CD4-positive, alpha-beta T cell treated with Interleukin-4 for 1 hour (primary cell): ENCODE measurements at places on chromosomes 4 and X.

DNA sequence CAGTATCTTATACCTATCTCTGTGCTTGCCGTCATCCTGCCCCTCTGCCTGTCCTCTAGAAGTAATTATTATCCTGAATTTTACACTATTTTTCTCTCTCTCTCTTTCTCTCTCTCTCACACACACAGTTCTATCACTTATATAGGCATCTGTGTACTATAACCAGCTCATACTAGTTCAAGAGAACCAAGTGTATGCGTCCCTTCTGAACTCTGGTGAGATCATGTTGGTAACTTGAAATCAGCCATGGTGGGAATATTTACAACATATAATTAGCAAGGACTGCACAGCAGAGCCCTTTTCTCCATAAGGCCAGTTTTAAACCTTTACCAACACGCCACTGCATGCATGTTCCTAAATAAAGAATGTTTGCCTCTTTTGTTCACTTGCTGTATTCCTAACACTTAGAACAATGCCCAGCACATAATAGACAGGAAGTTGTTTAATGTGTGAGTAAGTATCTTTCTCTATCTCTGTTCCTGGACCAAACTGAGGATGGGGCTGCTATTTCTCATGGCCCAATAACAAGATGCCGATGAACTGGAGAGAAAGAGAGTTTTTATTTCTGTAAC, 51.1 kb upstream of the IL21 start:
- DNase-seq, result no peak

DNA sequence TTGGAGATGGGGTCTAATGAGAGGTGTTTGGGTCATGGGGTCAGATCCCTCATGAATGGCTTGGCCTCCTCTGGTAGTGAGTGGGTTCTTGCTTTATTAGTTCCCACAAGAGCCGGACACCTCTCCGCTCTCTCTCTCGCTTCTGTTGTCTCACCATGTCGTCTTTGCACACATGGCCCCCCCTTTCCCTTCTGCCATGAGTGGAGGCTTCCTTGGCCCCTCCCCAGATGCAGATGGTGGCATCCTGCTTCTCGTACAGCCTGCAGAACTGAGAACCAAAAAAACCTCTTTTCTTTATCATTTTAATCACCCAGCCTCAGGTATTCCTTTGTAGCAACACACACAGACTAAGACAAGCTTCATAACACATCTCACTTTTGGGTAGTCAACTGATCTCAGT, 49.6 kb upstream of the SPRY1 start:
- DNase-seq, result no peak

DNA sequence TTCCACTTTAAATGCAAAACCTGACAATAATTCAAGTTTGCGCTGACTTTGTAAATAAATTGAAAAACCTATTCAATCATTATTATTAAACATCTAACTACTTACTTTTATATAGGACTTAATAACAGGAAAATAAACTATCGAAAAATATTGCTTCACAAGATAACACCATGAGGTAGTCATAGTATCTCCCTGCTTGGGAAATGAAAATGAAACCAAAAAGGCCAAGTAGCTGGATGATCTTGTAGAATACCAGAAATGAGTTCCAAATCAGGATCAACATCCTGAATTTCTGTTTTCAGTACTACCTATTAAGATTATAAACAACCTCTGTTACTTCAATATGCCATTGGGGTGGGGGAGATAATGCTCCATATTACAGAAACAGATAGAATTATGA, 58.9 kb downstream of the CHIC2 start:
- DNase-seq, result no peak

- no peak for DNase-seq
These were observed 143.9 kb downstream of the PJA1 start for GRCh38 chrX:69021141-69021960.

DNA sequence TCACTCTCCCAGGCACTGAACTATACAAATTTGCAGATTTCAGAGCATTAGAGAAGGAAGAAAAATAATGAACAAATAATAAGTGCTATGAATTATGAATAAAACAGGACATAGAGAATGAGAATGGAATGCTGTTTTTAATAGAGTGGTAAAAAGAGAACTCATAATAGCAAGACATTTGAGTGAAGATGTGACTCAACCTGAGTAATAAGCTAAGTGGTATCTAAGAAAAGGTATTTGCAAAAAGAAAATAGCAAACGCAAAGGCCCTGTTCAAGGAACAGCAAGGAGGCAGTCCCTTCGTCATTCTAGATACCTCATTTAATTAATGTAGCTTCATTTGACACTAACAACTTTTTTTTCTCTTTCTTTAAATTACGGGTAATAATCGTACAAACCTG, 1910.0 kb upstream of the TENM3 start:
- no peak for DNase-seq

DNA sequence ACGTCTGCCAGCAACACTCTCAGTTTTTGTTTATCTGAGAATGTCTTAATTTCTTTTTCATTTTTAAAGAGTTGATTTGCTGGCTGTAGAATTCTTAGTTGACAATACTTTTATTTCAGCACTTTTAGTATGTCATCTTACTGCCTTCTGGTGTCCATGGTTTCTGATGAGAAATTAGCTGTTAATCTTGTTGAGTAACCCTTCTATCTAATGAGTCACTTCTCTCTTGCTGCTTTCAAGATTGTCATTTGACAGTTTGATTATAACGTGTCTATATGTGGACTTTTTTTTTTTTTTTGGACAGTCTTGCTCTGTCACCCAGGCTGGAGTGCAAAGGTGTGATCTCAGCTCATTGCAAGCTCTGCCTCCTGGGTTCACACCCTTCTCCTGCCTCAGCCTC, 24.0 kb upstream of the TMEM255A start:
- no peak for DNase-seq

GRCh38 chrX:99722094-99722493, 688.0 kb downstream of the PCDH19 start:
- no peak for DNase-seq

GRCh38 chr4:6749340-6750171, 33.0 kb upstream of the KIAA0232 start:
- no peak for DNase-seq

DNA sequence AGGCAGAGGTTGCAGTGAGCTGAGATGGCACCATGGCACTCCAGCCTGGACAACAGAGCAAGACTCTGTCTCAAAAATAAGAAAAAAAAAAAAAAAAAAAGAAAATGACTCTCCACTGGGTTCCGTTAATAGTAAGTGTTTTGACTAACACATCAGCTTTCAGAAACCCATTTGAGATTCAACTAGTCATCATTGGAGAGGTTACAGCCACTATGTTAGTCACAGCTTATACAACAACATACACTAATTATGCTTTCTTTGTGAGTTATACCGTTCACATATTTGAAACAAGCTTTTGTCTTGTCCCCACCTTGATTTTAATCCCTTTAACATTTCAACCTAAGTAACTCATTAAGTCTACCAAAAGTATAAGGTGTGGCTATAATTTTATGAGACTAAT, 48.2 kb downstream of the HADH start:
- DNase-seq, result no peak

GRCh38 chrX:35016051-35016450, 73.5 kb downstream of the FAM47B start:
- no peak for DNase-seq
